ENCODE measurements at places on chromosomes 12 and 14. TPM values are rescaled to one million over a fixed set of nuclear protein-coding genes. Genes with fewer than 3 reads are reported as not detected.

Gene CLEC4A
- total RNA-seq, result 0.99 TPM

Gene MLH3
- 6.1 TPM for total RNA-seq

Gene ITFG2
- total RNA-seq, result 42.0 TPM

Gene SERPINA10
- not detected for total RNA-seq

Gene TTC9
- 14.1 TPM for total RNA-seq

Gene TAS2R10
- not detected for total RNA-seq

Gene POLR3B
- total RNA-seq, result 17.6 TPM

Gene CHST11
- total RNA-seq, result 16.8 TPM

All from OCI-LY7 (cell line).